ENCODE measurements at places on chromosomes 6 and 20. TPM values are rescaled to one million over a fixed set of nuclear protein-coding genes. Genes with fewer than 3 reads are reported as not detected.
A peak's percentile ranks its signal among the peaks of the same experiment; 100 is the strongest.

The DSP gene
- total RNA-seq: 0.08 TPM

- DNase-seq: no peak
These were observed 2.4 kb downstream of the PRDM13 start for GRCh38 chr6:99608886-99609482.

GRCh38 chr6:21999741-22000140 is 297.1 kb downstream of the PRL start:
- no peak for DNase-seq

DNA sequence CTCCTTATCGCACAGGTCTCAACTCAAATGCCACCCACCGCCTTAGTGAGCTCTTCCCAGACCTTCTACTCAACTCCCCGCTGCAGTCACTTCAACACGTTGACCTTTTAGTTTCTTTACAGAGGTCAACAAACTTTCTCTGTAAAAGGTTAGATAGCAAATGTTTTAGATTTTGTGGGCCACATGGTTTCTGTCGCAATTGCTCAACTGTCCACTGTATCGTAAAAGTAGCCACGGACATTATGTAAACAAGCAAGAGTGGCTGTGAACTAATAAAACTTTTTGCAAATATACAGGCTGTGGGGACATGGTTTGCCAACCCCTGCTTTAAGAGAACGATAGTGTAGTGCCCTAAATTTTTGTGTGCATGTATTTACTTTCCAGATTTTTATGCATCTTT is 247.6 kb upstream of the TSHZ2 start:
- DNase-seq: no peak

- peak; percentile 10 for DNase-seq
These were observed 228.7 kb upstream of the RREB1 start for GRCh38 chr6:6878887-6879585.

GRCh38 chr6:26322645-26323482 is 42.1 kb upstream of the BTN3A2 start:
- DNase-seq: peak; percentile 83

- DNase-seq: no peak
These were observed 134.8 kb upstream of the PHACTR3 start for GRCh38 chr20:59469267-59470252.

DNA sequence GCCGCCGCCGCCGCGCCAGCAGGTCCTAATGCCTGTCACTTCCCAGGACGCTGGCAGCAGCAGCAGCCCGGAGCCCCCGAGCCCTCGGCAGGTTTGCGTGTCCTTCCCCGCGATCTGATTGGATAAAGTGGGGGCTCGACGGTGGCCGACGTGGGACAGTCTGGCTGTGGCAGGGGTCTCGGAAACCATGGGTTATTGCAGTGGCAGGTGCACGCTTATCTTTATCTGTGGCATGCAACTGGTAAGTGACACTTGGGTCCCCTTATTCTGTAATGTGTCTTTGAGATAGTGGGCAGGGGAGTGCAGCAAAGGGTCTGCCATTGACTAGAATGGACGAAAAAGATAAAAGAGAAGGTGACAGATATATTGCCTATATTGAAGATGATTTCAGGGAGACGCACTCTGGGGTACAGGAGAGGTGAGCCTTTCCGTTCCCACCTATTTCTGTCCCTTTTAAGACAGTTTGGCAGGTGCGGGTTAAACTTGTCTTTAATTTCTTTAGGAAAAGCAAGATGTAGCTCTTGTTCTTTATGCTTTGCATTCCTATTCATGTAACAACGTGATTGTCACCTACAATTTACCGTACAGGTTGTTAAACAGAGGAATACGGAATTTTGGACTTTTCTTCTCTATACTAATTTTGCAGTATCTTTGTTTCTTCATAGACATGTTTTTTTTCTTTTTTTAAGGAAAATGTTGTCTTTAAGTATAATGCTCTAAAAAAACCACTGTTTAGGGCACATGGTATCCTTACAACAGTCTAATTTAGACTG is 535 bp downstream of the NKAIN2 start:
- DNase-seq: no peak

- no peak for DNase-seq
These were observed 873.0 kb downstream of the KIF16B start for GRCh38 chr20:15700147-15700765.

The LZTS3 gene
- 3.9 TPM for total RNA-seq

- no peak for DNase-seq
These were observed 10.4 kb upstream of the PLCB1 start for GRCh38 chr20:8121666-8122065.

The HCRTR2 gene
- not detected for total RNA-seq

The TRIM31 gene
- total RNA-seq: not detected

The PRPH2 gene
- total RNA-seq: not detected

The FAXC gene
- 20.5 TPM for total RNA-seq

The SMAP1 gene
- 23.4 TPM for total RNA-seq

The CALHM5 gene
- total RNA-seq: 7.2 TPM

The DUSP22 gene
- 13.2 TPM for total RNA-seq

DNA sequence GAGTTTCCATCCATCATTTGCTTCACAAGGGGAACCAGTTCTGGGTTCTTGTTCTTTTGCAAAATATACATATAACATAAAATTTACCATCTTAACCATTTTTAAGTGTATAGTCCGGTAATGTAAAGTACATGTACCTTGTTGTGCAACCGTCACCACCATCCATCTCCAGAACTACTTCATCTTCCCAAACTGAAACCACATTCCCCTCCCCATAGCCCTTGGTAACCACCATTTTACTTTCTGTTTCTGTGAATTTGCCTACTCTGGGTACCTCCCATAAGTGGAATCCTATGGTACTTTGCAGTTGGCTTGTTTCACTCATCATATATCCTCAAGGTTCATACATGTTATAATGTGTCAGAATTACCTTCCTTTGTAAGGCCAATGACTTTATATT is 70.3 kb upstream of the DSP start:
- no peak for DNase-seq

The HCK gene
- not detected for total RNA-seq

DNA sequence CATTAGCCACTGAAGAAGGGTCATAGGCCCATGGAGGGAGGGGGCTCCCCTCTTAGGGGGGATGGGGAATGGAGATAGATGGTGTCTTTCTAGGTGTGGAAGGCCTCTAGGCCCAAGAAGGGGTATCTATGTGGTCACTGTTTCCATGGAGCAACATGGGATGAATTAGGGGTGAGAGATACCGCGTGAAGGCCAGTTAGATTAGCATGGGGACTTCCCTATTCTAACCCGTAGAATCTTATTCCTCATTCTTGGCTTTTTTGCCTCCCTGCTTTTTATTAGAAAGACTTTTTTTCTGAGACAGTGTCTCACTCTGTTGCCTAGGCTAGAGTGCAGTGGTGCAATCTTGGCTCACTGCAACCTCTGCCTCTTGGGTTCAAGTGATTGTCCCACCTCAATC is 3.2 kb downstream of the RAB44 start:
- DNase-seq: no peak

DNA sequence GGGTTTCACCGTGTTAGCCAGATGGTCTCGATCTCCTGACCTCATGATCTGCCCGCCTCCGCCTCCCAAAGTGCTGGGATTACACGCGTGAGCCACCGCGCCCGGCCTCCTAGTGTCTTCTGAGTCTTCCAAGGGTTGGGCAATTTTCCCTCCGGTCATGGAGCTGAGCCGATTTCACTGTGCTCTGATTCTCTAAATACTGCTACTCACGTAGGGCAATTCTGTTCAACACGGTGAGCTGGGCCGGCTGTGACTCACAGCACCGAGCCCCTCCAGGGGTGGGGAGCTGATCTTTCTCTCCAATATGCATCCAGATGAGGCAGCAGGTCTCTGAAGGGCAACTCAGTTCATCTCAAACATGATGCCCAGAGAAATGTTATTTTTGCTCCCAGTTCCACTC is 71.6 kb upstream of the CD93 start:
- DNase-seq: no peak

DNA sequence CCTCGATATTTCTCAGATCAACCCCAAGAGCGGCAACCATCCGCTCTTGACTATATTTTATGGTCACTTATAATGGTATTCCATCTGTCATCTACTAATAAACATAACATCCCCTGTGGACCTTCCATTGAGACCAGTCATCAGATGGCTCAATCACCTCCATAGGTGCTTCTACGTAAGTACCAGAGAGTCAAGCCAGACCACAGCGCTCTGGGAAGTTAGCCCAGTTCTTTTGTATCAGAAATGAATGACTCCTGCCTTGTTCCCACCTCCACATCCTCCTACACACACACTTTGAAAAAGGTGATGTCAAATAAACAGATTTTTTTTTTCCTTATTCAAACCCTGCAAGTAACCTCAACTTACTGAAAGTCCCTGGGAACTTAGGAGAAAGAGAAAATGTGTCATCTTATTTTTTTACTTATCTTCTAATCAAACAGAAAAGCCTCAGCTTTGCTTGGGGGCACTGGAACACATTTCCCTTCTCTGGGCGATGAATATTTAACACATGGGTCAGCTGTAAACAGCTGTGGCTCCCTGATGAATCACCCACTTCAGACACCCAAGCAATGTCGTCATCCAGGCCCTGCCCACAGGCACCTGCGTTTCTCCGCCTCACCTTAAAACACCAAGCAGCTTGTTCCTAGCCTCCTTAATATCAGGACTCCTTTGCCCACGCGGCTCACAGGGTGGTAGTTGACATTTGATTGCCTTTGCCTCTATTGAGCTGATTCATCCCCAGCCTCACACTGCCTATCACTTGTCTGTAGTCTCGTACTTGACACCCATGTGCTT is 121.4 kb upstream of the LY86 start:
- no peak for DNase-seq

DNA sequence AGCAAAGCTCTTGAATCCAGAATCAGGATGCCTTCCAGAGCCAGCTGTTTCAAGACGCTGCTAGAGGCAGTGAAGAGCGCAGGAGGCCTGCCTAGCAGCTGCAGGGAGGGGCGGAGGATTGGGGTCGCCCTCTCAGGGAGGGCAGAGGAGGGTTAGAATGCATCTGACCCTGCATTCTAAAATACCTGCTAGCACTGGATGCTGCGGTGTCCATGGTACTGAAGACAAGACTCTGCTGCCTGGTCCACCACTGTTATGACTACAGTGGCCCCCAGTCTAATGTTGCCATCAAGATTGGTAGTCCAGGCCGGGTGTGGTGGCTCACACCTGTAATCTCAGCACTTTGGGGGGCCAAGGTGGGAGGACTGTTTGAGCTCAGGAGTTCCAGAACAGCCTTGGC is 193.7 kb upstream of the PROKR2 start:
- no peak for DNase-seq

GRCh38 chr6:17986656-17987446 is 584 bp downstream of the KIF13A start:
- DNase-seq: peak; percentile 73

- peak; percentile 67 for DNase-seq
These were observed 80.0 kb upstream of the EYA2 start for GRCh38 chr20:46814366-46815232.

The MEP1A gene
- 1.0 TPM for total RNA-seq

- DNase-seq: no peak
These were observed 118.0 kb upstream of the FRMD1 start for GRCh38 chr6:168196881-168197635.

- DNase-seq: no peak
These were observed 122.3 kb downstream of the WDR27 start for GRCh38 chr6:169579407-169580111.

The KIF6 gene
- total RNA-seq: not detected

The KCNK15 gene
- not detected for total RNA-seq

GRCh38 chr6:159679091-159680077 is 13.7 kb downstream of the SOD2 start:
- DNase-seq: peak; percentile 72

DNA sequence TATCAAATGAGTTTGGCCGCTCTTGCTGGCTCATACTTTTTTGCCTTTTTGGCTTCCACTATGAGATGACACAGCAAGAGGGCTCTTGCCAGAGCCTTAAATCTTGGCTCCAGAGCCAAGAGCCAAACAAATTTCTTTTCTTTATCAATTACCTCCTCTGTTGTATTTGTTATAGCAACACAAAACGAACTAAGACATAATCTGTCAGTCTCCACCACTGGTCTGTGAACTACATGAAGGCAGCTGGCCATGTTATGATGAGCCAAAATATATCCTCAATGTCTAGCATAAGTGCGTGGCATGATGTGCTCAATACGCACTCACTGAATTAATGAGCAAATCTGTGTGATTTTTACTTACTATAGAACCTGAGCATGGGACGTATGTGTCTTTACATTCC is 220.0 kb upstream of the ZNF217 start:
- no peak for DNase-seq

- no peak for DNase-seq
These were observed 1.5 kb downstream of the FOXQ1 start for GRCh38 chr6:1313384-1313766.

The FOXA2 gene
- 12.8 TPM for total RNA-seq

The ENTPD6 gene
- 77.0 TPM for total RNA-seq

- DNase-seq: no peak
These were observed 49.0 kb upstream of the RANBP9 start for GRCh38 chr6:13760307-13761304.

DNA sequence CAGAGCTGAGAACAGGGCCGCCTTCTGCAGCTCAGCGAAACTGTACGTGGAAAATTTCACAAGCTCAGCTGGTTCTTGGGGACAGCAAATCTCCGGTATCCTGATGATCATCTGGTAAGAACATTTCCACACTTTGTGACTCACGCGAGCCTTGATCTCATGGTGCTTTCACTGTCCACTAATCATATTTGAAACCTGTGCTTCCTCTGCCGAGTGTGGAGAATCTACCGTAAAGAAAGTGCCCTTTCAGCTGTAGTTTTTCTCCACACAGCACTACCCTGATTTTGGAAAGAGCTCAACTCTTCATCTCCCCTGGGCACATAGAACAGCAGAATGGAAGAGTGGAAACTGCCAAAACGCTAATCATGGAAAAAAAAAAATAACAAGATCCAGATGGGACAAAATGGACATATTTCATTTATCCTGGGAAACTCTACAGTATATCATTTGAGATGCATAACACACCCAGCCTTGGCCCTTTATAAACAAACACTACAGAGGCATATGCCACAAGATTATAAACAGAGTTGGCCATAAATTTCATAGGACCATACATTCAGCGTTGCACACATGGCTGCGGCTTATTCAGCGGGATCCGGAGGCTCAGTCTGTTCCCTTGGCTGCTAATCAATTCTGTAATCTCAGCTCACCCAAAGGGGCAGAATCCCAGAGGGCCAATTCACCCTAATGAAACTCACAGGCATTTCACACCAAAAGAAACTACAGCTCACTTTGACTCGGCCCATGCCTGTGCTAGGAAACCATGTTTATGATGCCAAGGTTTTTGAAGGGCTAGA is 434.5 kb downstream of the HDGFL1 start:
- DNase-seq: no peak

DNA sequence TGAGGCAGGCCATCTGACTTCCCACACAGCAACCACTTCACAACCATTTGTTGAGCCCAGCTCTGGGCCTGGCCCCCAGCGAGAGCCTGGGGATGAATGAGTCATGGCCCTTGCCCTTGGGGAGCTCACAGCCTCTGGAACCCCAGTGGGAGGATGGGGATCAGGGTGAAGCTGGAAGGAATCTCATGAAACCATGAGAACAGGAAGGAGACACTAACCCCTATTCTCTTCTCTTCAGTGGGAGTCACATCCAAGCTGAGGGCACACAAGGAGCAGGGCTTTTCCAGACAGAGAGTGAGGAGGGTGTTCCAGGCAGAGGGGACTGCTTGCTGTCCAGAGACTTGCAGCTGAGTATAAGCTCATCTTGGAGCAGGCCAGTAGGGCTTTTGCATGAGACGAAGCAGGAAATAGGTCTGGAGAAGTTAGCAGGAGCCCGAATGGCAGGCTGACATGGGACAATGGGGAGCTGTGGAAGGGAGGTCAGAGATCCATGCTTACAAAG is 7.5 kb downstream of the FOXS1 start:
- DNase-seq: peak; percentile 74
